ENCODE measurements at places on chromosomes 11 and 22.
A peak's percentile ranks its signal among the peaks of the same experiment; 100 is the strongest.

DNA sequence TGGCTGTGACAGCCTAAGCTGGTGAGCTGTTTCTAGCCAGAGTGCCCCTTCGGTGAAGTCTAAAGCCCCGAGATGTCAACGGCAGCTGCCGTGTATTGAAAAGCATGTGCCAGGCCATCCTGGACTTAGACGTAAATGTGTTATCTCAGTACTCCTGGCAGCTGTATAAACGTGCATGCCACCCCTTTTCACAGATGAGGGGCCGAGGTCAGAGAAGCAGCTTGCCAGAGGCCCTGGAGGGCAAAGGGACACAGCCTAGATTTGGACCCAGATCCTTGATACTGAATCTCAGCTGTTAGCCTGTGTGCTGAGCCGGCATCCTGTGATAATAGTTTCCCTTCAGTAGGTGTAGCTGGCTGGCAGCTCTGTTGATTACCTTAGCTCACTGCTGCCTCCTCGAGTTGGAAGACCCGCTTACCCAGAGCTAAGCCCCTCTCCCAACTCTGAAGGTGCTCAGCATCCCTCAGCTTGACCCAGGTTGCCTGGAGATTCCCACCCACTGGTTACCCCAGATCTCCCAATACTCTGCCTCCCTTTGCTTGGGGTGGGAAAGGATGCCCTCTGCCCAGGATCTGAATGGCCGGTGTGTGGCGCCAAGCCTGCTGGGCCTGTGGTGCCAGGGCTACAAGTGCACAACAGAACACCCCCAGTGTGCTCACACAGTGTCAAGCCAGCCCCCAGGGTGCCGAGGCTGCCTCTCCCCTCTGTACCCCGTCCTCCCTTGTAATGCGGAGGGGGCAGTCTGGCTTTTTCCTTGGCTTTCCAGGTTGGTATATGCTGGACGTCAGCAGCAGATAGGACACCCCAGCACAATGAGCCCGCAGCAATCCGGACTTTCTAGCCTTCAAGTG, 59.8 kb upstream of the WNT7B start:
- peak; percentile 57 for DNase-seq

GRCh38 chr11:43580735-43581369, 99.7 kb upstream of the HSD17B12 start:
- DNase-seq = no peak

- peak; percentile 32 for DNase-seq
Measured at GRCh38 chr11:20360650-20361049, 2.9 kb upstream of the HTATIP2 start.

DNA sequence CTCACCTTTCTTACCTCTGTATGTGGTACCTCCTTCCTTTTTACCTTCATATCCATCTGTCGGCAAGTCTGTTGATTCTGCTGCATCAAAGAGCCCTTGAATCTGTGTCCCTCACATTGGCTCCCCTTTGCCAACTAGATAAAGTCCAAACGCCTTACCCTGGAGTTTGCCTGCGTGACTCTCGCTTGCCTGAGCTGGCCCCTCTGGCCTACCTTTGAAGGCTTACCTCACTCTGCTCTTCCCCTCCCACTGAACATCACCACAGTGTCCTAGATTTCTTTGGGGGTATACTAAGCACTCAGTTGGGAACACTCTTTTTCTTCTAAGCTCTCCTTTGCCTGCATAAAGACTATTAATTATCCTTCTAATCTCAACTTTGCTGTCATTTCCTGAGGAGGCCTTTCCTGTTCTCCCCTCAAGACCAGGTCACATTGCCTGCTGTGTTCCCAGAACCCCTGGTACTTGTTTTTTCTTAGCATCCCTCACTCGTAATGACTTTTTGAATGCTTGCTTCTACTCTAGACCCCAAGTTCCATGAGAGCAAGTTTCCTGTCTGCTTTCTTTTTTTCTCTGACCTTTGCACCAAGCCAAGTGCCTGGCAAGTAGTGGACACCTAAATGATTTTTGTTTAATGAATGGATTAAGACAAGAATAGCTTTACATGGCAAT, 67.8 kb upstream of the ADORA2A start:
- no peak for DNase-seq

- DNase-seq = no peak
Measured at GRCh38 chr11:123561431-123561800, 93.0 kb downstream of the SCN3B start.

DNA sequence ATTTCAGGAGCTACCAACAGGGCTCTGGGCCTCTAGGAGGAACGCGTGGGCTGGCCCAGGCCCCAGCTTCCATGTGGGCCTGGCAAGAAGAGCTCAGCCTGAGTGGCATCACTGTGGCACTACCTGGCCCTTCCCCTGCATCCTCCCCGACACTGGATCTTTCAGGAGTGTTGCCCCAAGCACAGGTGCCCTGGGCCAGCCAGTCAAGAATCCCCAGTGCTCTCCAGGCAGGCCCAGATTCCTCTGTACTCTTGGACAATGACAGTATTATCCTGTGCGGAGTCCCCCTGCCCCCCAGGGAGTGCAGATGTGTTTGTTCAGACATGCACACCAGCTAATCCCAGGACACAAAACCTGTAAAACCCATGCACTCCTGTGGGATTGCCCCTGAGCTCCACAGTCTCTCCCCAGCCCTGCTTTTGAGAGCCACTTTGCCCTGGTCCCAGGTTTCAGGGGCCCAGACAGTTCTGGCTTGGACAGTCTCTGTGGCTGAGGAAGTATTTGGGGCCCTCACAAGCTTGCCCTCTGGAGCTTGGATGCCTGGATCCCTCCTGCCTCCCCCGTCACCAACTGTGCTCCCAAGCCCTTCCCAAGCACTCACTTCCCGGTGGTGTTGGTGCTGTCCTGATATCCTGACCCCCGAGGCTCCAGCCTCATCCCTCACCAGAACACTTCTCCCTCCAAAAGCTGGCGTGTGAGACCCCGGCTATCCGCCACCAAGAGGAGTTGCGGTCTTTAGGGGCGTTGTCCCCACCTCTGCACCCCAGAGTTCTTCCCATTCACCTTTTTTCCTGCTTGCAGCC, 39.9 kb downstream of the KCNC1 start:
- DNase-seq = no peak

- no peak for DNase-seq
Measured at GRCh38 chr11:116693593-116694348, 79.0 kb downstream of the BUD13 start.

- DNase-seq = no peak
Measured at GRCh38 chr11:124285610-124286344, 28.0 kb downstream of the OR8D1 start.

GRCh38 chr11:27907530-27907929, 200.4 kb downstream of the KIF18A start:
- DNase-seq = no peak

GRCh38 chr11:73284106-73284505, 12.0 kb downstream of the P2RY6 start:
- no peak for DNase-seq

GRCh38 chr11:8008212-8008611, 21.1 kb downstream of the EIF3F start:
- no peak for DNase-seq

DNA sequence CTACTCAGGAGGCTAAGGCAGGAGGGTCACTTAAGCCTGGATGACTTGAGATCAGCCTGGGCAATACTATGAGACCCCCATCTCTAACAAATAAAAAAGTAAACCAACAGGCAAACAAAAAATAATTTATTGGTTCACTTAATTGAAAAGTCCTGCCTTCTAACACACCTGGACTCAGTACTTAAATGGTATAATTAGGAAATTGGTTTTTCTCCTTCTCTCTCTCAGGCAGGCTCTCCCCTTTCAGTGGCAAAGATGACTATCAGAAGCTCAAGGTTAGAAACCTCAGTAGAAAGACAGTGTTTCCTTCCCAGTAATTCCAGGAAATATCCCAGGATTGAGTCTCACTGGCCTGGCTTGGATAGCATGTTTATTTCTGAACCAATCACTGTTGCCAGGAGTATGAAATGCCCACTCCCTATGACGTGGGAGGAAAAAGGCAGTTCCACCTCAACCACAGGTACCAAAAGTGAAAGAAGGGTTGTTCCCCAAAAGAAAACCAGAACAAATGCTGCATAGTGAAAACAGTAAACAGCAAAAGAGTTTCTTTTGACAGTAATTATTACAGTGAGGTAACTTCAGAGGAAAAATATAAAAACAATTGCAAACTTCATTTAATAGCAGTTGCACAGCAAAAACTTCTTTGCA, 56.3 kb upstream of the SOX6 start:
- DNase-seq = no peak
